ENCODE measurements at places on chromosomes 12 and 14. TPM values are rescaled to one million over a fixed set of nuclear protein-coding genes. Genes with fewer than 3 reads are reported as not detected.
A peak's percentile ranks its signal among the peaks of the same experiment; 100 is the strongest.

The LMNTD1 gene
- 0.32 TPM for polyA plus RNA-seq

The AEBP2 gene
- 17.2 TPM for polyA plus RNA-seq

The PKP2 gene
- polyA plus RNA-seq, result 0.06 TPM

The CACNA2D4 gene
- polyA plus RNA-seq, result not detected

The CAPZA3 gene
- polyA plus RNA-seq, result not detected

The MSI1 gene
- 1.3 TPM for polyA plus RNA-seq

The MAP4K5 gene
- 28.1 TPM for polyA plus RNA-seq

The NELL2 gene
- polyA plus RNA-seq, result 0.28 TPM

The TRIM9 gene
- 3.9 TPM for polyA plus RNA-seq

The TSHR gene
- polyA plus RNA-seq, result not detected

The CLEC6A gene
- not detected for polyA plus RNA-seq

The FERMT2 gene
- 54.5 TPM for polyA plus RNA-seq

GRCh38 chr12:46517579-46517962 lies 145.0 kb upstream of the SLC38A2 start:
- no peak for DNase-seq

- DNase-seq, result no peak
These were observed 74.9 kb downstream of the CRADD start for GRCh38 chr12:93751864-93752610.

DNA sequence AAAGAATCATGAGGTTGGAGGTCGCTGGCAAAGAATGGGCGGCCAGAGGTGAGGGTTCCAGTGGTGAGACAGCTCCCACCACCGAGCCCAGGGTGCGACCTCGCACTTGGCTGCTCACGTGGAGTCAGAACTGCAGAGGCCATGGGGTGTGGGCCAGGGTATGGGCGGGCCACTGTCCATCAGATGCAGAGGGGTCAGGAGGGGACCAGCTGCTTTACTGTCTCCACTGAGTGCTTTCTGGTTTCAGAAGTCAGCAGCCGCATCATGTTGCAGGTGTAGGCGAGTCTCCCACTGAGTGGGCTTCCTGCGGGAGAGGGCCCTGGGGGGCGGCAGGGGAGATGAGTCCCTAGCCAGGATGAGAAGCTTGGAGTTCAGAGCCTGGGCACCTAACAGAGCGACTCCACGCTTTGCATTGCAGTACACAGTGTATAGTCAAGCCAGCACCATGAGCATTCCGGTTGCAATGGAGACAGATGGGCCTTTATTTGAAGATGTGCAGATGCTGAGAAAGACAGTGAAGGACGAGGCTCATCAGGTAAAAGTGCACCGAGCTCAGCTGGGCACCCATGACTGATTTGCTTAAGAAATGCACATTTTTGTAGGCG lies 46.9 kb upstream of the DYNC1H1 start:
- no peak for DNase-seq

- DNase-seq, result no peak
These were observed 149.5 kb downstream of the SLC6A15 start for GRCh38 chr12:84763107-84763506.

GRCh38 chr14:64474041-64474440 lies 8.7 kb downstream of the AKAP5 start:
- no peak for DNase-seq

DNA sequence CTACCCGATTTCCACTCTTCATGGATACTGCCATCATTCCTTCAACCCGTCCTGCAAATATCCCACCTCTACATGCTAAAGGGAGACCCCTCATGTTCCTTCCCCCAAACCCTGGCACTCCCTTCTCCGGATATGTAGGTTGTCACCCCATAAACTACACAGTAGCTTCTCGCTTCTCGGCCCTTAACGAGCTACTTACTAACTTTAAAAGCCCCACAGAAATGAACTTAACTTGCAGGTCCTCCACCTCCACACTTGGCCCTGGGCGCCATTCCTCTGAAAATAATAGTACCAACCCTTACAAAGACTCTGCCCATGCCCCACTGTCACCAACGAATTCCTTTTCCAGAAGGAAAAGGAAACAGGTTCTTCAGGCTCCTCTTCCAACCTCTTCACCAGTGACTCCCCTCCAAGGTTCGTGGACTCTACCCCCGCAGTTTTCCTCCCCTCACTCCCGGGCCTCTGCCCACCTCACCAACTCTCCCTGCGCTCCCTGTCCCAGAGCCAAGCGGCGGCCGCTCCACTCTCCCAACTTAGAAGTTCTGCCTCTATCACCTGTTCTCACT lies 1.2 kb downstream of the SPPL3 start:
- no peak for DNase-seq

GRCh38 chr14:49945448-49946319 lies 52.8 kb downstream of the ARF6 start:
- DNase-seq, result no peak

GRCh38 chr12:48366131-48366530 lies 15.4 kb upstream of the ZNF641 start:
- DNase-seq, result no peak

GRCh38 chr14:50008974-50009373 lies 107.4 kb downstream of the VCPKMT start:
- no peak for DNase-seq

- peak; percentile 67 for DNase-seq
These were observed 53.4 kb downstream of the CYP46A1 start for GRCh38 chr14:99737451-99737951.

- no peak for DNase-seq
These were observed 103.4 kb downstream of the SLC2A13 start for GRCh38 chr12:40002178-40003169.

DNA sequence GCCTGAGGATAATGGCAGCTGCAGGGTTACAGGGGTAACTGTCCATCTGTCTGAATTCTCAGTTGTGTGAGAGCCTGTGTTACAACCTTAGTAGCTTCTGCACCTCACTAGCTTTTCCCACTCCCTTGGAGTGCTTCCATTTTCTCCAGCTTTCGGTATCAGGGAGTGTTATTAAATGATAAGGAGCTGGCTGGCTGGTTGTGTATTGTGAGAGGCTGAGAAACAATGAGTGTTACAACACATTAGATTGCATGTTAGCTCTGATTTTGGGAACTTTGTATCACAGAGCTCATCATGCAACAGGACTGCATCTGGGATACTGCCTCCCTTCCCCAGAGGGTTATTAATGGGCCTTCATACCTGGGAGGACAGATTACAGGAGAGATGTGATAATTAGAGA lies 723.7 kb downstream of the DIO2 start:
- DNase-seq, result no peak

- DNase-seq, result no peak
These were observed 32.5 kb downstream of the STX2 start for GRCh38 chr12:130806574-130806973.

DNA sequence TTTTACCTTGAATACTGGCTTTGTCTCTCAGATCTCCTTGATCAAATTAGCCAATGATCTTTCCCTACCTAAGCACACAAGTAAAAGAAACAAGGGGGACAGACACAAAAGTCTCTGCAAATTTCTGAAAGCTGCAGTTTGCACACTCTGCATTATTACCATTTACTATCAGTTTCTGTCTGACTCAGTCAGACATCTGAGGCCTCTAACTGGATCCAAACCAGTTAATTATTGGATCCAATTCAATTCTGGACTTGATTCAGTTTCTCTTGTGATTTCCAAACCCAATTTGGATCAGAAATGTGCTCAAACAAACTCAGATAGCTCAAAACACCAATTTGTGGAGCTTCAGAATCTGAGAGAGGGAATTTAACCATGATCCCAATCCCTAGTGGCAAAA lies 16.6 kb downstream of the SSTR1 start:
- DNase-seq, result no peak

DNA sequence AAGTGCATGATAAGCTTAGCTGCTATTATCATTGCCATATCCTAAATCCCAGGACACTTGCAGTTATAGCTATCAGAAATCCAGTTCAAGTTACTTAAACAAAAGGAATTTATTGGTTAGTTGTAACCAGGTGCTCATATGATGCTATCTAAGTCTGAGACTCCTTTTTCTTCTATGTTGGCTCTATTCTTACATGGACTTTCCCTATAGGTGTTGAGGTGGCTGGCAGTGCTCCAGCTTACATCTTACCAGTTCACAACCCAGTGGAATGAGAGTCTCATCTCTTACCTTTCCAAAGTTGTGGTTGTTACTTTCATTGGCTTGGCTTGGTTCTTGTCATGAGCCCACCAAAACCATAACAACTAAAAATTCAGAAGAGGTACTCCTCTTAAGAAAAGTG lies 94.6 kb downstream of the DACT1 start:
- DNase-seq, result no peak

- peak; percentile 4 for DNase-seq
These were observed 222.5 kb upstream of the CNTN1 start for GRCh38 chr12:40469736-40470135.
